Renal cortex interstitium (tissue), 15 donors: ENCODE measurements at places on chromosomes 5 and 9. TPM values are rescaled to one million over a fixed set of nuclear protein-coding genes. Genes with fewer than 3 reads are reported as not detected.

- DNase-seq, result no peak
Observed at GRCh38 chr5:168093200-168093910, 198.1 kb upstream of the WWC1 start.

Gene GABRP
- 1.3 TPM for polyA plus RNA-seq

- no peak for DNase-seq
Observed at GRCh38 chr5:14166437-14166836, 23.3 kb downstream of the TRIO start.

Gene SHOC1
- 0.79 TPM for polyA plus RNA-seq
